ENCODE measurements at places on chromosomes 16 and 17.

DNA sequence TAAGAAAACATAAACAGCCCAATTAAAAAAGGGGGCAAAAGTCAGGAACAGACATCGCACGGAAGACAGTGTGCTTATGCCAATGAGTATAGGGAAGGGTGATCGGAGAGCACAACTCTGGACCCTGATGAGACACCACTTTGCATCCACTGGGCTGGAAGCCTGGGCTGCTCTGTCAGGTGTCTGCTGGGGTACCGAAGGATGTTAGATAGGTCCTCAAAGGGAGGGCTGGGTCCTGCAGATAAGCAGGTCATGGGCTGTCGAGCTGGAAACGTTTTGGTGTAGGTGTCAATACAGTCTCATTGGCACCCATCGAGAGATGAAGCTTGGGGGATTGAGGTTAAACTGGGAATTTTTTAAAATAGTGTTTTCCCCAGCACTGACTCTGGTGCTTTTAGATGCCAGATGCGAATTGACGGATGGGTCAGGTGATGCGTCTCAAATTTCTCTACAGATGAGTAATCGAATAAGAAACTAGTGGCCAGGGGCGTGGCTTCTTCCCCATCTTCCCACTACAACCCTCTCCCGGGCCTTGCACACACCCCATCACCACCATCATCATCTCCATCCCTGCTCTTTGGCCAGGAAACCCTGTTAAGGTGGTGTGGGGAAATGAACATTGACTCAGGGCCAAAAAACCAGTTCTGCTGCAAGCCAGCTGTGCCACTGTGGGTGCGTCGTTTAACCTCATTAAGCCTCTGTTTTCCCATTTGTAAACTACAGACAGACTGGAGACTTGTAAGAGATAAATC, 47.8 kb upstream of the IRF8 start:
- no peak for DNase-seq

DNA sequence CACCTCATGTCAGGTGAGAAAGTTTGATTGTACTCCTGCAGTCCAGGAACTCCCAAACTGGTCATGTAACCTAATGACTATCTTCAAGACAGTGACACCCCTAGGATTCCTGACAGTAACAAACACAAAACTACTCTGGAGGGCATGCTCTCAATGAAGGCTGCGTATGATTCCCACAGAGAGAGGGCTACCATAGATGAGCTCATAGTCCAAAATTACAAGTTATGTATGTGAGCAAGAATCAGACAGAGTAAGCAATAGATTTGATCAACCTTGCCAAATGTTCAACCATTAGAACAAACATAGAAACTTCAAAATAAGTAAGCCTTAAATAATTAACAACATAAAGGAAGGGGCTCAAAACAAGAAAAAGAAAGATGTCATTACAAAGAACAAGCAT, 158.1 kb downstream of the COPRS start:
- no peak for DNase-seq

DNA sequence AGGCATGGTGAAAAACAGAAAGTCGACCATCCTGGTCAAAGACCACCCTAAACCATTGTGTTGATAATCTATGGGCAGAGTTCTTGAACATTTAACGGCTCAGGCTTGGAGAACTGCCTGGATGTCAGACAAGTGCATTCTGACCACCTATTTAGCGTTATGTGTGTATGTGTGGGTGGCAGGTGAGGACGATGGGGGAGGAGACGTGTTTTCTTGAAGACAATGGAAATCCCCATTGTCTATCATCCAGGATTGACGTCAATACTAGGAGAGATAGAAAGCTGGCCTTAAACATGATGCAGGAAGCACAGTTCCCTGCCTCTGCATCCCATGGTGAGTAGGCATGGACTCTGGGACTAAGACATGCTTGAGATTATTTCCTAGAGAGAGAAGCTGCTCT, 157.4 kb upstream of the MAF start:
- no peak for DNase-seq

DNA sequence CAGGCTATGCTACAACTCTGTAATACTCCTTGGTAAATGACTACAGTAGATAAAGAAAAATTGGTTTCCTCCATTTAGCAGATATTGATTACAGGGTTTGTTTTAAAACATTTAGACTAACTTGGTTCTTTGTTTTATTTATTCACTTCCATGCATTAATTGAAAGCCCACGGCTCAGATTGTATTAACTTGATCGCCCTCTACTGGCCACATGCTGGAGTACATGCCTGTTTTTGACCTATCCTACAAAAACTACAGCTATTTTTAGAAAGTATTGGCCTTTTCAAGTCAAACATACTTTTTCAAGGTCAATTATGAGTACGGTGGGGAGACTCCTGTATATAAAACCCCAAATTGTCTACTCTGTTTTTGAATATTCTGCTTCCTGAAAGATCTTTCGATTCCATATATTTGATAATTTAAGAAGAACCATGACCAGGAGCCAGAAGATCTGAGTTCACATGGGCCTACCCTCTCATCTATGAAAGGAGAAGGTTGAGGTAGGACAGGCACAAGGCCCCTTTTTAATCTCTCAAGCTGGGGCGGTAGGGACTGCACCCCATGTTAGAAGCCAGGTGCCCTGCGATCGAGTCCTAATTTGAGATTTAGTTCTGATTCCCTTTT, 51.8 kb downstream of the CA10 start:
- DNase-seq, result no peak

GRCh38 chr17:39848600-39848999, 15.5 kb downstream of the IKZF3 start:
- no peak for DNase-seq

DNA sequence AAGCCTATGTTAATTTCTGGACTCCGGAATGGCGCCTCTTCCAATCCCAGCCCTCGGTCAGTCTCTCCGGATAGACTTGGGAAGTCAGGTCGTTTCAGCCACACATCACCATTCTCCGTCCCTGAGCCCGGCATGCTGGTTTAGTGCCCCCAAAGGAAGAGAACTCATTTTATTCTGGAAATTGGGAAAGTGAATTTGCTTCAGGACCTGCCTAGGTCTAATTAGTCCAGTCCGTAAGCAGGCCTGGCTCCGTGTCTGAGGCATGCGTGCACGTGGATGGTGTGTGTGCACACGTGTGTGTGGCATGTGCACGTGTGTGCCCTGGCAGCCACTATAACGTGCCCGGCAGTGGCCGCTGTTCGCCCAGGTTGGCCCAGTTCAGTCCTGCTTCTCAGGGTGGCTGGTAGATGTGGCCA, 77.4 kb downstream of the RPA1 start:
- no peak for DNase-seq

DNA sequence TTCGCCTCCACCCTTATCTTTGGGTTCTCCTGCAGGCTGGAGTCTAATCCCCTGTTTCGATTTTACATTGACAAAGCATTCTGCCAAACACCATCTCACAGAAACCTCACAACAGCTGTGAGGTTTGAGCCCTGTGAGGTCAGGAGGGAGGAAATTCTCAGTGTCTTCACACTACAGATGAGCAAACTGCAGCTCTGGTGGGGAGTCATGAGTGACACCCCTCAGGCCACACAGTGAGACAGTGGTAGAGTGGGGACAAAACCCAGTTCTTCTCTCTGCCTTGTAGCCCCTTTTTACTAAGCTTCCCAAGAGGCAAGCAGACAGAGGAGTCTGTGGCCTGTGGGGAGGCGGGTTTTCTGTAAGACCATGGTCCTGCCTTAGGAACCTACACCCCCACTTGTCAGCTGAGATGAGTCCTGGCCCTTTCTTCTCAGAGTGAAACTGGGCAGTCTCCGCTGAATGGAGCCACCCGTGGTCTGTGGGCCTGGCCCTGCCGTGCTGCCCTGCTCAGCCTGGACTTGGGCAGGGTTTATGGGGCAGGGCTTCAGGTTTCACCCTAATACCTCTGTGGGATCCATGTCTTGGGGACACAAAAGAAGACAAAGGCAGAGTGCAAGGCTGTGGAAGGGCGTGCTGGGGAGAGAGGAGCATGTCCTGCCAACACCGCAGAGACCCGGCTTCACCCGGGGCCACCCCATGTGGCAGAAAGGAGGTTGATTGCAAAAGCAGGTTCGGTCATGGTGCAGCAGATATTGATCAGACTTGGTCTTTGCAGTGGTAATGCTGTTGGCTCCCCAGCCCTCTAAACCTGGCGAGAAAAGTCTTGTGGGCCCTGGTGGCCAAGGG, 59.0 kb downstream of the ABR start:
- no peak for DNase-seq

- DNase-seq, result no peak
Observed at GRCh38 chr16:14109782-14110727, 38.9 kb downstream of the MRTFB start.

GRCh38 chr16:23835390-23836077, at the start of gene PRKCB:
Gene PRKCB, plus strand, starts transcription at chr16:23835983.
- peak; percentile 73 for DNase-seq

DNA sequence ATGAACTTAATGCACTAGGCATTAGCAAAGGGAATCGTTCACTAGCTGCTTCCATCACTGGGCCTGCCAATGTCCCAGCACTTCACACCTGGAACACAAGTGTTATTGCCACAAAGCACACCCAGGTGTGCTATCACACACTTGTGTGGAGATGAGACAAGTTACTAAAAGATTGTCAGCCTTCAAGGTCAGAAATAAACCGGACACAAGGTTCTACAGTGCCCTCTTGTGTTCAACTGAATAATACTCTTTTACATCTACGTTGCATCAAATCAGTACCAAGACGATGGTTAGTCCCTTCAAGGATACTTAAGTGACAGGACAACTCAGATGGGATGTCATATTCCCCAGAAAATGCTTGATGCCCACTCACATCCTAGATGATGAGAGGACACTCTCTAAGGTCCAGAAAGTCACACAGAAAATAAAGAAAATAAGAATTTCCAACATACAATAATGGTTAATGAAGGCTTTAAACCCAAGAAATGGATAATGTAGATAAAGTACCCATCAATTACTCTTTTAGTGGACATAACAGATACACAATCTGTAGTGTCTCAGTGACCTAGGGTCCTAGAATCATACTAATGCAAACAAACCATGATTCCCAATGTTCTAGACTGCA, 16.4 kb upstream of the GLG1 start:
- no peak for DNase-seq

GRCh38 chr16:88769617-88770460, 15.2 kb downstream of the PIEZO1 start:
- DNase-seq, result no peak

GRCh38 chr17:3316836-3317235, 18.7 kb upstream of the OR3A1 start:
- DNase-seq, result no peak

DNA sequence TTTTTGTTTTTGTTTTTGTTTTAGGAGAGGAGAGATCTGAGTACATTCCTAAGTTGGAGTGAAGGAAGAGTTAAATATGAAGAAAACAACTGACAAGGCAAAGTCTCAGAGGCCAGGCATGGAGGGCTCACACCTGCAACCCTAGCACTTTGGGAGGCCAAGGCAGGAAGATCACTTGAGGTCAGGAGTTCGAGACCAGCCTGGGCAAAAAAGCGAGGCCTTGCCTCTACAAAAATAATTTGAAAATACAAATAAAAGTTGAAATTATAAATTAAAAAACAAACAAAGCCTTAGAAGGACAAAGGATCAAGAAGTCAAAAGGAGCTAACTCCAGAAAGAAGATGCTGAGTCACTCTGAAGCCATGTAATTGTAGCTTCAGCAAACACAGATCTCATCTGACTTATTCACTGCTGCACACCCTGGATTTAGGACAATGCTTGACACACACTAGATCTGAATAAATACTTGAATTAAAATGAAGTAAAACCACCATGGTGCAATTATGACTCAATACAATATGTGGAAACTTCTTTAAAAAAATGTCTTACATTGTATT, 9.1 kb downstream of the CEP20 start:
- DNase-seq, result no peak

Data from stimulated activated CD8-positive, alpha-beta memory T cell treated with anti-CD3 and anti-CD28 coated beads, Interleukin-7, amount 100 ng/mL, for 48 hours (primary cell).